Adrenal gland (tissue), 19 donors: ENCODE measurements at places on chromosomes 13 and 19. TPM values are rescaled to one million over a fixed set of nuclear protein-coding genes. Genes with fewer than 3 reads are reported as not detected.

Gene CRB3
- total RNA-seq: 0.58 TPM

- DNase-seq: no peak
Measured at GRCh38 chr13:72985610-72986009, 73.2 kb upstream of the KLF5 start.

DNA sequence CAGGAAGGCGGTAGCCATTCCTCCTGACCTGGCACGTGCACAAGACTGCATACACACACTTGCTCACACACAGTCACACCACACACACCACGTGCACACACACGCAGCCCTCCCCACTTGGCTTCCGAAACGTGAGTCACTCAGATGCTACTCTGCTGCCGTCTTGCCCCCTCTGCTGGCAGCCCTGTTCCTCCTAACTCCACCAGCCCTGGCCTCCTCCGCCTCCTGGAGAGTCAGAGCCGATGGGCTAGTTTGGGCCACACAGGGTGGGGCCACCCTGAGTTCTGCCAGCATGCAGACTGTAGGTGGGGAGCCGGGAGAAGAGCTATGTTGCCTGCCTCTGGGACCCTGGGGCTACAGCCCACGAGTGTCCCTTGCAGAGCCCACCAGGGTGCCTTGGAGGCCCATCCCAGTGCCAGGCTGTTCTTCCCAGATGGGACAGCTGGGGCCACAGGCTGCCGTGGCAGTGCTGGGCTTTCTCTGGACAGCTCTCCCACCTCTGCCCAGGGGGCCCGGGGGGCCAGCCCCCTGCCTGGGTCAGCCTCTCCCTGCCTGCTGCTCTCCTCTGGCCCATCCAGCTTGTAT is 12.1 kb downstream of the PIN1 start:
- DNase-seq: peak; percentile 95

GRCh38 chr19:35013041-35013819 is 13.1 kb downstream of the GRAMD1A start:
- DNase-seq: peak; percentile 84

GRCh38 chr13:106683179-106683578 is 115.2 kb upstream of the ARGLU1 start:
- no peak for DNase-seq

GRCh38 chr13:51240178-51240577 is 18.0 kb downstream of the FAM124A start:
- no peak for DNase-seq

- no peak for DNase-seq
Measured at GRCh38 chr19:34645551-34645950, 31.4 kb downstream of the SCGB2B2 start.

DNA sequence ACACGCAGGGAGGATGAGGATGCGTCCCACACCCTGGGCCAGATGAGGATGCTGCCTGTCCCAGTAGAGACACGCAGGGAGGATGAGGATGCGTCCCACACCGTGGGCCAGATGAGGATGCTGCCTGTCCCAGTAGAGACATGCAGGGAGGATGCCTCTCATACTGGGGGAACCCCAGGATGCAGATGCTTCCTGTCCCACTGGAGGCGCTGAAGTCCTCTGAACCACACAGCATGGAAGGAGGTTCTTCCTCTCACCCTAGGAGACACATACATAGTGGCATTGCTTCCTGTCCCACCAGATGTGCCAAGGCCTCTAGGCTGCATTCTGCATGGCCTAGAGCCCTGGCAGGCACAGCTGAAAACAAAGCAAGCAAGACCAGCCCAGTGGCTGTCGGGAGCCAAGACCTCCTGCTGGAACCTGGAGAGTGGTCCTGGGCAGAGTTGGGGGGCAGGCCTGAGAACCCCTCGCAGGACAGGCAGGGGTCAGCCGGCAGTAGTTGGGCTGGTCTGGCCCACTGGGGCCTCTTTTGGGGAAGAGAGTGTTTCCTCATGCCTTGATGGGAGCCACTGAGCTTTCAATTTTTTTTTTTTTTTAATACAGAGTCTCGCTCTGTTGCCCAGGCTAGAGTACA is 4.3 kb downstream of the HPN start:
- DNase-seq: peak; percentile 82

GRCh38 chr19:47790398-47790814 is 11.9 kb downstream of the SELENOW start:
- peak; percentile 88 for DNase-seq

GRCh38 chr19:5403968-5404640 is 51.1 kb upstream of the ZNRF4 start:
- peak; percentile 79 for DNase-seq

Gene ZNF101
- 8.1 TPM for total RNA-seq

Gene ZNF578
- 0.88 TPM for total RNA-seq

Gene PTPRH
- total RNA-seq: 47.2 TPM

Gene PRR22
- 1.6 TPM for total RNA-seq

GRCh38 chr13:26386026-26386425 is 132.1 kb downstream of the CDK8 start:
- DNase-seq: no peak

DNA sequence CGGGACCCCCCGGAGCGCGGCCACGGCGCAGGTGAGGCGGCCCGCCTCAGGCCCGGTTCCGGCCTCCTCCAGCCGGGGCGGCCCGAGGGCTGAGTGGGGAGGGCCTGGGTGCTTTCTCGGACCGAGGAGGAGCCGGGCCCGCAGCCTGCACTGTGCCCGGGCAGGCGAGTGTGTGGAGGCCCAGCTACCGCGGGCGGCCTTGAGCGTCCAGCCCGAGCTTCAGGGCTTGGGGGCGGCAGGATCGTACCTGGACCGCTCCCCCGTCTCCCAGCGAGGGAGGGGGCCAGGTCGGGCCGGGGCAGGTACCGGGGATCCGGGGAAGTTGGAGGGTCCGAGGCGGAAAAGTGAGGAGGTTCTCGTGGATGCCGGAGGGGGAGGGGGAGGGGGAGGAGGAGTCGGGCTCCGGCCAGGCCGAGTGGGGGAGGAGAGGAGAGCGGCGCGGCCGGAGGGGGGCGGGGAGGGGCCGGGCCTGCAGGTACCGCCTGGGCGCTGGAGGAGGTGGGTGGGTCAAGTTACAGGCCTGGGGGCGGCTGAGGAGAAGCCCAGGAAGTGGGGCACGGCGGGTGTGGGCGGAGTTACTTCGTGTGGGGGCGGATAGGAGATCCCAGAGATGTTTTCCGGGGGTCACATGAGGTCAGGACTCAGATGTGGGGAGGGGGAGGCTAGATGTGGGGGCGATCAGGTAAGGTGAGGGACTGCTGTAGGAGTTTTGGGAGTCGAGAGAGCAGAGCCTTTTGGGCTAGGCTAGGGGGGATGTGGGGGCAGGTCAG is 545 bp downstream of the NACC1 start:
- DNase-seq: peak; percentile 69

DNA sequence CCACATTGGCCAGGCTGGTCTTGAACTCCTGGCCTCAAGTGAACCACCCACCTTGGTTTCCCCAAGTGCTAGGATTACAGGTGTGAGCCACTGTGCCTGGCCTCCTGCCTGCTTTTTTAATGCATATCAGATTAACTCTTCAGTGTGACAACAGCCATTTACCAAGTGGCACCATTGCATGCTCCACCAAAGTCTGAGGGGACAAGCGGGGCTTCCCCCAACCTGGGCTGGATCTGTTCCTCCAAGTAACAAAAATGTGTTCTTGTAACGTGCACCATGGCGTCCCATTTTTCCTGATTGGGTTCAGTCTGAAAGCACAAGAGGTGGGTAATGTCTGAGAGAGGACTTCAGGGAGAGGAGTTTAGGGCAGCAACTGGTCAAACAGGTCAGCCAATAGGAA is 77.8 kb downstream of the TEX29 start:
- no peak for DNase-seq

GRCh38 chr13:28047757-28048388 is 52.5 kb downstream of the FLT3 start:
- no peak for DNase-seq

GRCh38 chr19:30307191-30307974 is 64.8 kb upstream of the ZNF536 start:
- no peak for DNase-seq

- DNase-seq: no peak
Measured at GRCh38 chr13:99472122-99472440, 29.2 kb upstream of the TM9SF2 start.

Gene TMC4
- 1.5 TPM for total RNA-seq

Gene IGFL4
- total RNA-seq: not detected

DNA sequence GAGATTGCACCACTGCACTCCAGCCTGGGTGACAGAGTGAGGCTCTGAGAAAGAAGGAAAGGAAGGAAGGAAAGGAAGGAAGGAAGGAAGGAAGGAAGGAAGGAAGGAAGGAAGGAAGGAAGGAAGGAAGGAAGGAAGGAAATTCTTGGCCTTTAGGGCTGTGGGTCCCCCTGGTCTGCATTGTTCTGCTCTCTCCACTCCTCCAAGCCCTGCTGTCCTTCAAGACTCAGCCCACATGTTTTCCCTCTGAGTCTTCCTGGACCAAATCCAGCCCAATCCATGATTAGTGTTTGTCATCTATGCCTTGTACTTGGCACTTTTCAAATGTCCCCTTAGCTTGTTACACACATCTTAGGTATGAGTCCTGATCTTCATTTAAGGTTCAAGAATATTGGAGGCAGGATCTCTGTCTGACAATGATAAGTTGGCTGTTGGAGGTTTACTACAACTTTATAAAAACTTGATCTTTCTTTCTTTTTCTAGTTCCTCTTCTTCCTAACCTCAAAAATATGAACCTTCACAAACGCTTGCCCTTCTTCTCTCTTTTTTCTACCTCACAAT is 48.8 kb upstream of the INTS6 start:
- DNase-seq: no peak

DNA sequence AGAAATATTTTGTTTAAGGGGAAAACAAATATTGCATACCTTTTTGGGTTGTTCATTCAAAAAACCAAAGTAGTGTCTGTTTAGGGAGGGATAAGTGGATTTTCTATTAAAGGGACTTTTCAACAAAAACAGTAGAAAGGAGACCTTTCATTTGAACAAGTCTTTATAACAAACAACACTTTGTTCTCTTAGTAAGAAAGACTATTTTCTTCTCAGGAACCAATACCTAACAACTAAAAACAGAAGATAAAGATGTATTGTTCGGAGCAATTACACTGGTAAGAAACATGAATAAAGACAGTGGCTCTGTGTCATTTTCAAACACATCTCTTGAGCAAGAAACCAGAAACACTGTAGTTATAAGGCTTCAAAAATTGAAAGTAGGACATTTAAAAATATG is 1610.1 kb upstream of the PCDH20 start:
- no peak for DNase-seq

DNA sequence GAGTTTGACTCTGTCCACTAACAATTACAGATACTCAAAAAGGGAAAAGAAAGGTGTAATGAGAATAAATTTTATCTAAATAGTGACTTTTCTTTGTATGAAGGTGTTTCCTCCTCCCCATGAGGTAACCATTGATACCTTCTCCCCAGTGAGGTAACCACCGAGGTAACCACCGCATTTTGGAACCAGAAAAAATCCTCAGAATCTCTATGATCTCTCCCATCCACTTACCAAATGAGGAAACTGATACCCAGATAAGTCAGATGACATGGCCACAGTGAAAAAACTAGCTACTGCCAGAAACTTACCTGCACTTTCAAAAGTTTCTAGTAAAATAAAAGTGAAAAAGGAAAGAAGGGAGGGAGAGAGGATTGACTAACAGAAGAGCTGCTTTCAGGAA is 124.0 kb upstream of the FNDC3A start:
- no peak for DNase-seq

- peak; percentile 83 for DNase-seq
Measured at GRCh38 chr19:7294558-7295212, 471 bp upstream of the INSR start.

- DNase-seq: no peak
Measured at GRCh38 chr13:75049735-75050335, 432.1 kb downstream of the TBC1D4 start.

Gene IL11
- 0.17 TPM for total RNA-seq

DNA sequence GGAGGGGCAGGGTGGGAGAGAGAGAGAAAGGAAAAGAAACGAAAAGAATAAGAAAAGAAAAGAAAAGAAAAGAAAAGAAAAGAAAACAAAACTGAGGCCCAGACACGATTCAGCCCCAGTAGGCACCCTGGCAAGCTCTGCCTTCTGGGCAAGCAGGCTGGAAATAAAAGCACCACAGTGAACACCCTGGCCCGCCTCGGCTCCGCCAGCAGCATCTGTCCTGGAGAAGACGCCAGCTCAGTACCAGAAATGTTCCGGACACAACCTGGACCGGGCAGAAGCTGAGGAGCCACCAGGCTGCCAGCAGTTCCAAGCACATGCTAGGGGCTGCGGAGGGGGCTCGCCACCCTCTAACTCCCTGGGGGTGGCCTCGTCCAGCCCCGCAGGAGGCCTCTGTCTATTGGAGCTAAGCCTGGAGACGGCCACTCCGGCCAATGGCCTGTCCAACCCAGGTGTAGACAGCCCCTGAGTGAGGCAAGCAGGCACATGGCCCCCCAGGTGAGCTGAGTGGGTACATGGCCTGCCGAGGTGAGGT is 11.4 kb upstream of the CPAMD8 start:
- no peak for DNase-seq

- DNase-seq: peak; percentile 34
Measured at GRCh38 chr13:97125810-97126738, 96.1 kb upstream of the MBNL2 start.

Gene ZFP36
- total RNA-seq: 46.8 TPM

GRCh38 chr19:32924200-32924599 is 47.6 kb downstream of the CEP89 start:
- peak; percentile 73 for DNase-seq

DNA sequence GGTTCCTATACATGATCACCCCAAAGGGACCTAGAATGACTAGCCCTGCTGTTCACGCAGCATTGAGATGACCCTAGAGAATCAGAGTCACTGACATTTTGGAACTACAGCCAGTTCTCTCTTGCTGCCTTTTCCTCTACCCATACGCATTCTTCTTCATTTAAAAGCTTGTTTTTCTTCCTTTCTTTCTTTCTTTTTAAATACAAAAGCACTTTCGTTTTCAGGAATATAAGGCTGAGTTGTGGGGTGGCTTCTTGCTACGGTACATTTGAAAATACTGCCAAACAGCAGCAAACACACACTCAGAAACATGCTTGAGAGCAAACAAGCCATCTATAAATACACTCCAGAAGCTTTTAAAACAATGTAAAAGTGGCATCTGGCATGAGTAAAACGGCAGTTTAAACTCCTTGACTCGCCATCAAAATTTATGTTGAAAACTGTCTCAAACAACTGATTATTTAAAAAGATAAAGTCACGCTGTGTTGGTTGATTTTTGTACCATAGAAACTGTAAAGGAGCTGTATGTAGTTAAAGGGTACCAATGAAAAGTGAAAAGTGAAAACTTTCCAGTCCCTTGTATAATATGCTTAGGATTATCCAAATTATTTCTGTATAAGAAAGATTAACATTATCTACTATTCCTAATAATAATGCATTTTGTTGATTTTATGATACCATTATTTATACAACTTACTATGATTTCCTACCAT is 95.6 kb downstream of the PCDH9 start:
- no peak for DNase-seq

- no peak for DNase-seq
Measured at GRCh38 chr19:55673889-55674288, 1.1 kb upstream of the EPN1 start.

Gene OR10H1
- not detected for total RNA-seq

- DNase-seq: no peak
Measured at GRCh38 chr19:9914001-9914314, 22.4 kb downstream of the OLFM2 start.

GRCh38 chr19:45166723-45167252 is 6.0 kb upstream of the NKPD1 start:
- DNase-seq: peak; percentile 46

Gene LPAR2
- total RNA-seq: 3.6 TPM

Gene PRODH2
- total RNA-seq: not detected

- no peak for DNase-seq
Measured at GRCh38 chr19:16851031-16851712, 22.0 kb downstream of the SIN3B start.

Gene KPTN
- total RNA-seq: 10.1 TPM

GRCh38 chr13:76516013-76516412 is 370.2 kb downstream of the KCTD12 start:
- no peak for DNase-seq

- no peak for DNase-seq
Measured at GRCh38 chr13:24274452-24275021, 34.8 kb upstream of the C1QTNF9 start.
